ENCODE measurements at places on chromosomes 1 and 21. TPM values are rescaled to one million over a fixed set of nuclear protein-coding genes. Genes with fewer than 3 reads are reported as not detected.

DNA sequence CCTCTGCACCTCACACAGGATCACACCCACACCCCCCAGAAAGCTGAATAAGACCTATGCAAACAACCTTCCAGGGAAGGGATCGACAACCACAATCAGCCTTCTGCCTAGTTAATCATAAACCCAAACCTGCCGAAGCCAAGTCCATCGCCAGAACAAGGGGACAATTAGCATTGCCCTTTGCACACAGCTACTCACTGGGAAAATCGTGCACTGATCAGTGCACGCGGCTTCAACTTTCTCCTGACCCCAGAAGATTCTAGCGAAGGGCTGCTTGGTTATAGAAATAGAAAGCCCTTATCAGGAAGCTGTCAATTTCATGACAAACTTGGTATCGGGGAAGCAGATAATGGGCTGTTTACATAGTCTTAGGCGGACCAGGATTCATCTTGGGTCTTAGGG lies 29.5 kb downstream of the RUNX1 start:
- no peak for DNase-seq

- DNase-seq = peak; percentile 22
Measured at GRCh38 chr1:45846931-45847330, 43.5 kb downstream of the MAST2 start.

DNA sequence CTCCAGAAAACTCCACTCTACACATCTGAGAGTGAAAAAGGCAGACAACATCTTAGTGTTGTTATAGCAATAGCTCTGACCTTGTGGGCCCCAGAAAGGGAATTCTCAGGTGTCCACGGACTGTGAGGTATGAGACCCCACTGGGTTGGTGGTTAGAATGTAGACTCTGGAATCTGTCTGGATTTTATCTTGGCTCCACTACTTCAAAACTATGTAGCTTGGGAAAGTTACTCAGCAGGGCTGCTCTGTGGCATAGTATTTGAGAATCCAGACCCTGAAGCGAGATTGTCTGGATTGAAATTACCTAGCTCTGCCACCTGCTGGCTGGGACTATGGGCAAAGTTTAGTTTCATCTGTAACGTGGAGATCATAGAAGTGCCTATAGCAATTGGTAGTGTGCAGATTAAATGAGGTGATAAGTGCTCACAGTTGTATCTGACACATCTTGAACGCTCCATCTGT lies 25.8 kb downstream of the PRDM2 start:
- no peak for DNase-seq

GRCh38 chr1:109905491-109905890 lies 5.2 kb upstream of the CSF1 start:
- no peak for DNase-seq

GRCh38 chr1:245654460-245655050 lies 499.8 kb downstream of the KIF26B start:
- no peak for DNase-seq

DNA sequence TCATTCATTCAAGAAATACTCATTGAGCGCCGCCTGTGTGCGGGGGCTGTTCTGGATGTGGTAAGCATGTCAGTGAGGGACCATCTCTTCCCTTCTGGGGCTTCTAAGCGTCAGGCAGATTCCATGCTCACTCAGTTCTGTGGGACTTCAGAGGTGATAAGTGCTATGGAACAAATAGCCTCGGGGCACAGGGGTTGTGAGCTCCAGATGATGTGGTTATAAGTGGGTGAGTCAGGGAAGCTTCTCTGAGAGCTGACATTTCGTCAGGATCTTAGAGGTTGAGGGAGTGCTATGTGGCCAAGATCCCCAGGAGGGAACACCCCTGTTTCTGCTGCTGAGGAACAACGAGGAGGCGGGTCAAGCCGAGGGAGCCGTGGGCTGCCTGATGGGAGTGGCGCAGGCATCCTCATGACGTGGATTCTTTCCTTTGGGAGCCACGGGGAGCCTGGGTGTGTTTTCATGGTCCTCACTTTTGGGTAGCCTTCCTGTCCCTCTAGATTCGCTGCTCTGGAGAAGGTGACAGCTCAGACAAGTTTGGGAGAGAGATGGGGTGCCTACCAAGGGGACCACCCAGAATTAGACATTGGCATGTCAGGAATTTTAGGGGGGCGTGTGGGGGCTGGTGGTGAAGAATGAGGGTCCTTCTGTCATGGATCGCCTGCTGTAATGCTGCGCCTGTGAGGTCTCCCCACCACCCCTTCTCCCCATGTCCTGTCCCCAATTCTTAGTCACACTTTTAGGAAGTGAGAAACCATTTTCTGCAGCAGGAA lies 38.5 kb downstream of the HUNK start:
- DNase-seq = peak; percentile 85

- peak; percentile 66 for DNase-seq
Measured at GRCh38 chr1:116268211-116268610, 104.8 kb upstream of the ATP1A1 start.

DNA sequence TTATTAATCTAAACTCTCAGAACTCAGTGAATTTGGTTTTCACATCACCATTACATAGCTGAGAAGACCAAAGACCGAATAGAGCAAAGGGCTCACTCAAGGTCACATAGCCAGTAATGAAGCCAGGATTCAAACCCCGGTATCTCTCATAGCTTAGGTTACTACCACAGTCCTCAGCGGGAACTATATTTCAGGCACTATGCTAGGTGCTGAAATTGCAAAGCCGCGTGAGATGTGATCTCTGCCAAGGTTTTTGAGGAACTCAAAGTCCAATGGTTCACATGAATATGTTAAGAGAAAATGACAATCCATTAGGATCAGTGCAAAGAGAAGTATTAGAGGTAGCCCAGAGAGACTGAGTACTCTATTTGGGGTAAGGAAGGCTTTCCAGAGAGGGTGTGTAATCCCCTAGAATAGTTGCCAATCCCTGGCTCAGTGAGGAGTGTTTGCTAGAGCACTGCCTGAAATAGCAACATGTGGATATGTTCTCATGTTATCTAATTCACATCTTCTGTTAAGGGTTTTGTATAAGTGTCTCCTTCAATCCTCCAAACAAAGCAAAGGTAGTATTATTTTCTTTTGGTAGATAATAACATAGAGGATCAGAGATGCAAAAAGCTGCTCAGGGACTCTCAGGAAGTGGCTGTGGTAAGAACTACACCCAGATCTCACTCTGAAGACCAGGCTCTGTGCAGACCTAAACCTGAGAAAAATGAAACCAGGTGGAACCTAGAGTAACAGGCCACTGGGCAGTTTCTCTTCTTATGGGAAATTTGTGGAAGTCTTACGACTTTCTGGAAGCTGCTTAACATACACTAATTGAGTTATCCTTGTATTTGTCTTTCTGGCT lies 93.1 kb upstream of the C8B start:
- DNase-seq = no peak

Gene PRMT2
- 130 TPM for total RNA-seq

Measured in A172 (cell line).